Caco-2 (cell line): ENCODE measurements at places on chromosomes 2 and 18.

DNA sequence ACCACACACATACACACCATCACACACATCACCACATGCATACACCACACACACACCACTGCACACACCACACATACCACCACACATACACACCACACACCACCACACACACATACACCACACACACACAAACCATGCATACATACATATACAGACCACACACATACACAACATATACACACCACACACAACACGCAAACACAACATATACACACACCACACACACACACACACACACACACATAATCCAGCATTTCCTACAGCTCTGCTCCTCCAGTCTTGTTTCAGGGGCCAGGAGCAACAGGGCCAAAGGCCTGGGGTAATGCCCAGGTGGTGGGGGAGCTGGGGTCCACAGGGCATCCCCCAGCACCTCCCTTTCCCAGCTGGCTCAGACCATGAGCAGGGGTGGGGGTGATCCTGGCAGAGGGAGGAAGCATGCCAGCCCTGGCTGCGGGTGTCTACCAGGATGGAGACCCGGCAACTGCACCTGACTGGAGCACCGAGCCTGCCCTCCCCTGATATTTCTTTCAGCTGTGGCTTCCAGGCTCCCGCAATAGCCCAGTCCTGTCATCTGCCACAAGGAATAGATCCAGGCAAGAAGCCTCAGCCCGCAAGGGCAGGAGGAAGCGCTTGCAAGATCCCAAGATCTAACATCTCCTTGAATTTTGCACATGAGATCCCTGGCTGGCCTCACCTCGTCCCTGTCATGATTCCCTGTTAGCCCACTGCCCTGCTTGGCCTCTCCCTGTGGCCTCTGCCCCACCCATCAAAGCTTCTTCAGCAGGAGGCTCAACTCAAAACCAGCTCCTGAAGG is 196.9 kb downstream of the TNS1 start:
- no peak for DNase-seq

- peak; percentile 16 for DNase-seq
These were observed 26.1 kb downstream of the ITGB1BP1 start for GRCh38 chr2:9397201-9397600.

DNA sequence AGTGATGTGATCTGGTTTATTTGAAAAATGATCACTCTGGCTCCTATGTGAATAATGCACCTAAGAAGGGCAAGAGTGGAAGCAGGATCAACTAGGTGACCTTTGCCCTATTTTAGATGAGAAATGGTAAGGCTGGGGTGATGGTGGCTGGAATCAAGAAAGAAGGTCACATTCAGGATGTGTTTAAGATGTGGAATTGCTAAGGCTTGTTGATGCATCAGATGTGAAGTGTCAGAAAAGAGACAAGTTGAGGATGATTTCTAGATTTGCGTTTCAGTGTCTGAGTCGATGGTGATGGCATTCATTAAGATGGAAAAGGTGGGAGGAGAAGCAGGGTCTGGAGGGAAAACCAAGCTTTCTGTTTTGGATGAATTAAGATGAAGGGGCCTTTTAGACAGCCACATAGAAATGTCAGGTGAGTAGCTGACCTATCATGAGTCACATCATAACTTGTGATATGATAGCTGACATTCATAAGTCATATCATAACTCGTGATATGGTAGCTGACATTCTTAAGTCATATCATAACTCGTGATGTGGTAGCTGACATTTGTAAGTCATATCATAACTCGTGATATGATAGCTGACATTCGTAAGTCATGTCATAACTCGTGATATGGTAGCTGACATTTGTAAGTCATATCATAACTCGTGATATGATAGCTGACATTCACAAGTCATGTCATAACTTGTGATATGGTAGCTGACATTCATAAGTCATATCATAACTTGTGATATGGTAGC is 101.2 kb upstream of the SEC11C start:
- DNase-seq, result no peak

DNA sequence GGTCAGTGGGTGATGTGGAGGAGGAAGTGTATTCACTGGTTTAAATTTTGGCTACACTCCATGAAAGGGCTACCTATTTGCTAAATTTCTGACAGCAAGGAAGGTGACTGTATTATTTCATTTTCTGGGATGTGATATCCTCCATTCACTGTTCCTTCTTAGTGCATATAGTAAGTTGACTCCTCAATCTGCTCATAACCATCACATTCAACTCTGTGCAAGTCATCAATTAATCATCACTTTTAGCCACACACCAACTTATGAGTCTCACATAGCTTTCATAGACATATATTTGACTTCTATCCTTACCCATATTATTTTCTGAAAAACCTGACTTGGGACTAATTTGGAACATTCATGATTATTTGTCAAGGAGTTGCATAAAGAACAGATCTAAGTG is 16.9 kb downstream of the KLHL41 start:
- no peak for DNase-seq

GRCh38 chr2:60973705-60974104 is 43.8 kb upstream of the PEX13 start:
- DNase-seq, result no peak

DNA sequence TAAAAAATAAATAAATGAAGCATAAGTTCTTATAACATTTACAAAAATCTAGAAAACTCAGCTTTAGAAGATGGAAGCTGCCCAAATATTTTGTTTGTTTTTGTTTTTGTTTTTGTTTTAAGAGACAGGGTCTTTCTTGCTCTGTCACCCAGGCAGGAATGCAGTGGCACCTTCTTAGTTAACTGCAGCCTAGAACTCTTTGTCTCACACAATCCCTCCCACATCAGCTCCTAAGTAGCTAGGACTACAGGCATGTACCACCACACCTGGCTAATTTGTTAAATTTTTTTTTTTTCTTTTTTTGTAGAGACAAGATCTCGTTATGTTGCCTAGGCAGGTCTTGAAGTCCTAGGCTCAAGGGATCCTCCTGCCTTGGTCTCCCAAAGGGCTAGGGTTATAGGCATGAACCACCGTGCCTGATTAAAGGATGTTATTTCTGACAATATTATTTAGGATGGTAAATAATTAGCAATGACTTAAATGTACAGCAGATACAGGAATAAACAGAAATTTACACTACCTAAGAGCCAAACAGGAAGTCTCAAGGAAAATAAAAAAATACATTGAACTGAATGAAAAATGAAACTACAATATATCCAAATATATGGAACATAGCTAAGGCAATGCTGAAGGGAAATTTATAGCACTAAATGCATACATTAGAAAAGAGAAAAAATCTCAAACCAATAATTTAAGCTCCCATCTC is 17.2 kb downstream of the SESTD1 start:
- DNase-seq, result no peak

GRCh38 chr2:42844901-42845821 is 52.8 kb upstream of the HAAO start:
- no peak for DNase-seq

DNA sequence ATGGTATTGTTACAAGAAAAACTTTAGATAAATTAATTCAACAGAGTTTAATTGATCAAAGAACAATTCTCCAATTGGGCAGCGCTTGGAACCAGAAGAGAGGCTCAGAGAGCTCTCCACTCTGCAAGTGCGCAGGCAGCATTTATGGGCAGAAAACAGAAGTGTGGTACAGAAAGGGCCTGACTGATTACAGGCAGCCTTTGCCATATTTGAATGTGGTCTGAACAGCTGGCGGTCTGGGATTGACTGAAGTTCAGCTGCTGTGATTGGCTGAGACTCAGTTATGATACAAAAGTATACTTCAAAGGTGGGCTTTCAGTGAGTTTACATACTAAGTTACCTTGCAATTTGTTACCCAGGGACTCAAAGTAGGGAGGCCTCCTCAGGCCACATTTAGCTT is 301.3 kb upstream of the ID2 start:
- DNase-seq, result no peak
